Eye (tissue), 1 donor: ENCODE measurements at places on chromosomes 5 and 9.

GRCh38 chr5:132681476-132681831, 7.7 kb downstream of the IL4 start:
- no peak for DNase-seq

- no peak for DNase-seq
These were observed 75.1 kb upstream of the STXBP1 start for GRCh38 chr9:127537014-127537413.

- DNase-seq: no peak
These were observed 156.0 kb downstream of the OLFM1 start for GRCh38 chr9:135243201-135244190.

GRCh38 chr9:124549016-124549415, 41.8 kb upstream of the NR5A1 start:
- no peak for DNase-seq

- DNase-seq: no peak
These were observed 525.1 kb downstream of the TAF11L14 start for GRCh38 chr5:18159331-18159730.

- DNase-seq: no peak
These were observed 275.2 kb downstream of the CWC27 start for GRCh38 chr5:65043843-65044359.

- DNase-seq: no peak
These were observed 58.7 kb upstream of the PTPN3 start for GRCh38 chr9:109556786-109557185.

DNA sequence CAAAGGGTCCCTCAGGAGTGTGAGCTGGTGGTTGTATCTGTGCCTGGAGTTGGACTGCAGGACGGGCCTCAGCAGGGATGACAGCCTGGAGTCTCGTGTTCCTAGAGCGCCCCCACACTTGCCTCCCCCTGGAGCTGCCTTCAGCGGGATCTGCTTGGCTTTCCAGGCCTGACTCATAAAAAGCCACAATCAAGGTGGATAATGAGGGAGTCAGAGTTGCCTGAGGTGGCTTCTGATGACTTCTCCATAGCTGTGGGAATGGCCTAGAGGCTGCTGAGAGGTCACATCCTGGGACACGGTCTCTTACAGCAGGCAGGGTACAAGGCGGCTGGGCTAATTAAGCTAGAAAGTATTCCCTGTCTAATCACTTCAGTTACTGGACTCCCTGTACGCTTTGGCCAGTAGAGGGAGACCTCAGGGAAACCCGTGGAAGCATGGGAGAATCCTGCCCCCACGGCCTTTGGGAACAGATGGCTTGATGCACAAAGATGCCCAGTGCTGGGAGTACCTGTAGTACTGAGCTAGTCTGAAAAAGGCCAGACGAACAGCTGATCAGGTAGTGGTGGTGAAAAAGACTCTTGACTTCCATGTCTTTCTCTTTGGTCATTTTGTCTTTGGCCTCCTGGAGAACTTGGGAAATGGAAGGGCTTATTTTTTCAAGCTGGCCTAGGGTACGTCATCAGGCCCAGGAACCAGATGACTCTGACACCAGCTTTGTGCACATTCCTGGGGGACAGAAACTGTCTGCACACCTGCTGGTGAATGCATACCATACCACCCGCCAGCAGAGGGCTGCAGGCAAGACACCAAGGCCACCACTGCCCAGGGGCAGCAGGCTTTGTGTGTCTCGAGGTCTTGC, 16.1 kb upstream of the FRRS1L start:
- DNase-seq: peak; percentile 65

GRCh38 chr5:15376803-15377202, 123.2 kb upstream of the FBXL7 start:
- DNase-seq: no peak

- DNase-seq: no peak
These were observed 11.1 kb upstream of the CDC42SE2 start for GRCh38 chr5:131252824-131253171.

DNA sequence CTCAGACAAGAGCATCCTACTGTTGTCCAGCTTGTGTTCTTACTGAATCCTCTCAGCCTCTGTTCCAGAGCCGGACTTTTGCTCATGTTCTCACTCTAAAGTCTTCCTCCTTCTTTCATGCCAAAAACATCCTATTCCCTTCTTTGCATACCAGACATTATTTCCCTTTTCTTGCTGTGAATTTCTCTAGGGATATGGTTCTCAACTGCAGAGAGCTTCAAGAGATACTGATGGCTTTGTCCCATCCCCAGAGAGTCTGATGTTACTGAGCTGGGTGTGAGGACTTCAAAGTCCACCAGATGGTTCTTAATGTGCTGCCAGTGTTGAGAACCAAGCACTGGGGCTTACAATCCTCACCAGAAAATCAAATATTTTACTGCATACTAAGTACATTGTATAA, 98.6 kb upstream of the FER start:
- DNase-seq: no peak

DNA sequence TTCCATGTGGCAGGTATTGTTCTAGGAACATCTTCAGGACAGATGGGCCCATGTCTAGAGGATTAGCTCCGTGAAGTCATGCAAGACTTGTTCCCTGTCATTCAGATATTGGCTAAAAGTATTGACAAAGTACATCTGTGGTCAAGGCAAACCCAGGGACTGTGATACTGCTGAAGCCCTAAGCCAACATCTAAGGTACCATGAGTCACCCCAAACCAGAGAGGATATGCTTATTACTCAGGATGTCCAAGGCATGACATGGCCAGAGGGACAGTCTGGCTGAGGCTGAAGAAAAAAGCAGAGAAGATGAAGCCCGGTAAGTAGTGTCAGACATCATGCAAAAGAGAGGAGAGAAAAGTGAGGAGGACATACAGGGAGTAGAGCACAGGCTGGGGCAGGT, 31.0 kb downstream of the HMHB1 start:
- no peak for DNase-seq

GRCh38 chr5:52694648-52695047, 93.1 kb upstream of the ITGA1 start:
- DNase-seq: no peak

DNA sequence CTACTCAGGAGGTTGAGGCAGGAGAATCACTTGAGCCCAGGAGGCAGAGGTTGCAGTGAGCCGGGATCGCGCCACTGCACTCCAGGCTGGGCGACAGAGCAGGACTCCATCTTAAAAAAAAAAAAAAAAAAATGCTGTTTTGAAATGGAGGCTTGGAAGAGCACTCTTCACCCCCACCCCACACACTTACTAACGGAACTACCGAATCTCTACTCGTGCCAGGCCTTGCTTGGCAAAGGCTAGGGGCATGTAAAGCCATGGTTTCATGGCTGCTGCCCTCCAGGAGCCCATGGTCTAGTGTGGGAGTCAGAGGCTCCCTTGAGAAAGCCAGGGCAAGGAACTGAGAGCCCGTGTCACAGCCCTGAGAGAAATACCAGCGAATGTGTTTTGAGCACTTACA, 21.3 kb downstream of the PCDHGC5 start:
- no peak for DNase-seq

DNA sequence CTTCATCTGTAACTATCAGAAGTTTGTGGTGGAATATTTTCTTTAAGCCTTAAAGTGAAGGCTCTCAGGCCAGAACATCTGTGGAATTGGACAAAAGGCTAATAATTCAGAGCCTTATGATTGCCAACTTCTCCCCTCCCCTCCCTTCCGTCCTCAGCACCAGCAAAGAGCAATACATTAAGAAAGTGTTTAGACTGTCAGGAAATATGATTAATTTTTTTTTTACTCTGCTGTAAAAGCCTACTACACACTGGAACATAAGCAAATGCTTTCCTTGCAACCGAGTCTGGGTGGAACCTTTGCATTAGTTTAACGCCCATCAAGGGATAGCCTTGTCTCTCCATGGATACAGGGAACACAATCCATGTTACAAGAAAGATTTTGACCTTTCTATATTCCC, 110.3 kb upstream of the TARS1 start:
- no peak for DNase-seq

- peak; percentile 33 for DNase-seq
These were observed 34.7 kb downstream of the PPIC start for GRCh38 chr5:123001808-123002207.

DNA sequence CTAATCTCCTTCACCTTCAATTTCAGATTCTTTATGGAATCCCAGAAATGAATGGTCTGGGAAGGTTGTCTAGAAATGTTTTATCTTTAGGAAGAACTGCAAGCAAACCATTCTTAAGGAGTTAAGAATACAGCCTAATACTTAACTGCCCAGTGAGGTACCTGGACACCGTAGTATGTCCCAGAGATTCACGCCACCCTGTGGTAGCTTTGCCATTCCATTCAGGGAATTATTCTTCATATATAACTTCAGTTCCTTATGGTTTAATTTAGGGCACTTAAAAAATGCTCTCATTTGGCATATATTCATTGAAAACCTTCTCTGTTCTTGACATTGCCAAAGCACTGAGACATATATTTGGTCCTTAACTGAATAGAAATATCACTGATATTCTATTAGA, 49.7 kb downstream of the ACTBL2 start:
- no peak for DNase-seq

DNA sequence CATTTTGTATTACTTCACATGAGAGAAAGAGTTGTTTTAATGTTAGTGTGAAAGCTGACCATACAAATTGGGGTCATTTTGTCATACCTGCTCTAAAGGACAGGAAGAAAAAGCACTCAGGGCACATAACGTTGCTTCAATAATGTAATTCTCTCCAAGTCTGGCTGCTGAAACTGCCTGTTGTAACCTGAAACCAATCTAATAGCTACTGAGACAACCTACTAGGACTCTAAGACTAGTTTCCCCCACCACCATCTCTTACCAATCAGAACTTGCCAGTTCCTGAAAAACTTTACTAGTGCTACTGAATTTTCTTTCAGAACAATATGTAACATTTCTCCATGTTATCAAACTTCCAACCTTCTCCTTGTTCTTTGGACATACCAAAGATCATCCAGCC, 374.7 kb downstream of the PTPRD start:
- no peak for DNase-seq

DNA sequence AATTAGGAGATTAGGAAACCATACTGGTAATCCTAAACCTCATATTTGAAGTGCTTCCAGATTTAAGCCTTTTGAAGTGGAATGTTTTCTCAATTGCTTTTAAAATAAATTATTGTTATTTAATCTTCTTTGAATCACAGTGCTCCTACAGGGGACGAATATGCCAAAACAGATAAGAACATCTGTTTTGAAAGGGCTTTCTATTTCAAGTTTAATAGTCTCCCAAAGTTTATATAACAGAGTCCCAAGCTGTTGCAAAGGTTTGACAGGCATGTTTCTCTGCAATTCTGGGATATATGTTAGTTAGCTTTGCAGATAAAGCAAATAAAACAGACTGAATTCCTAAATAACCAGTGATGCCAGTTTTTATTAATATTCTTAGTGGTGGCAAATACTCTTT, 803.7 kb downstream of the TLE4 start:
- DNase-seq: no peak
